ENCODE measurements at places on chromosomes 4 and X.

DNA sequence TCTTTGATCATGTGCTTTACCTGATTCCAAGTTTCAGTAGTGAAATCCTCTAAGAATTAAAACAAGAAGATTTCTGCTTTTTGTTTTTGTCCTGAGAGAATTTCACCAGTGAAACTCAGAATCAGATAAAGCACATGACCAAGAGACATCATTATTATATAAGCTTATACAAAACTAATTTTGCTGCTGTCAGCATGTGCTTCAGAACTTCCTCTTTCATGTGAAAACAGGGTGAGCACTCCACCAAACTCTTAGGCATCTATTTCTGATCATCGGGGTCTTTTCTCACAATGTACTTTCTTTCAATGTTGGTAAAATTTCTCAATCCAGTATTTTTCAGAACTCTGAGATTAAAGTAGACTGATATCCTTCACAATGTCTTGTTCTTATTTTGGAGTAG is 152.1 kb downstream of the SLC39A8 start:
- DNase-seq: no peak

DNA sequence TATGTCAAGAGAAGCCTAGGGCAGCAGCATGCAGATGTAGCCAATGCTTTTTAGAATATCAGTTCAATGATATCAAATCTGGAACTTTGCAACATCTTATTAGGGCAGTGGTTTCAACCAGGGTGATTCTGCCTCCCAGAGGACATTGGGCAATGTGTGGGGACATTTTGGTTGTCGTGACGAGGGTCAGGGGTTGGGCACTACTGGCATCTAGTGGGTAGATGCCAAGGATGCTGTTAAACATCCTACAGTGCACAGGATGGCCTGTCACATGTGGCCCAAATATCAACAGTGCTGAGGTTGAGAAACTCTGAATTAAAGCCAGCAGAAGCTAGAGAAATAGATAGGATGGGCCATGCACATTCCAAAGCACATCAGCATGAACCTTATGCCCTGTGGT is 152.3 kb downstream of the AMELX start:
- DNase-seq: no peak

- DNase-seq: no peak
Measured at GRCh38 chr4:77959566-77960338, 97.1 kb downstream of the MRPL1 start.

GRCh38 chr4:147496500-147496899 is 15.6 kb downstream of the EDNRA start:
- no peak for DNase-seq

DNA sequence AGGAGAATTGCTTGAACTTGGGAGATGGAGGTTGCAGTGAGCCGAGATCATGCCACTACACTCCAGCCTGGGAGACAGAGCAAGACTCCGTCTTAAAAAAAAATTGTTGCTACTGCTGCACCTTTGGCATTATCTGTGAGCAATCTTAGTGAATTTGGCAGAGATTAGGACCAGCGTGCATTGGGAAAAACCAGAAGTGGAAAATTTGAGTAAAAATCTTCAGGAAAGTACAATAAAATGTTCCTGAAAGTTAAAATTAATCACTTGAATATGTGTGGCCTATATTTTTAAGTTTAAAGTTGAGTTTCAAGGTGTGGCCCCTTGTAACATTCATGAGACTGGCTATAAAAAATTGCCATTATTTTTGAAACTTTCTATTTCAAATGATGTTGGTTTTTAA is 85.1 kb downstream of the SPRY1 start:
- DNase-seq: no peak

DNA sequence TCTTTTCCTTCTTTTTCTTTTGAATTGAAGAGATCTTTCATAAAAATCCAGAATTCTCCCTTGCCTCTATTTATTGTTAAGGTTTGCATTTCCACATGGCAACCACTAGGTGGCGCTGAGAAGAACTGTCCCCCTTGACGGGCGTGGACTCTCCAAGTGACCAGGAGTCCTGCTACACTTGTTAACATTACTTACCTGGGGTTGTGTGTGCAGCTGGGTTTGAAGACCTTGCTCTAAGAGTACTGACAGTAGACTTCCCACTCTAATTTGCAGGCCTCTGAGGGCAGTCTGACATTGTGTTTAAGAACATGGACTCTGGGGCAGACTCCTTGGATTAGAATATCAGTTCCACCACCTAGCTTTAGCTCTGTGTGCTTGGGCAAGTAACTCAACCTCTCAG is 52.8 kb downstream of the GPRIN3 start:
- DNase-seq: no peak

GRCh38 chrX:13055486-13055885 is 11.1 kb upstream of the FAM9C start:
- no peak for DNase-seq

DNA sequence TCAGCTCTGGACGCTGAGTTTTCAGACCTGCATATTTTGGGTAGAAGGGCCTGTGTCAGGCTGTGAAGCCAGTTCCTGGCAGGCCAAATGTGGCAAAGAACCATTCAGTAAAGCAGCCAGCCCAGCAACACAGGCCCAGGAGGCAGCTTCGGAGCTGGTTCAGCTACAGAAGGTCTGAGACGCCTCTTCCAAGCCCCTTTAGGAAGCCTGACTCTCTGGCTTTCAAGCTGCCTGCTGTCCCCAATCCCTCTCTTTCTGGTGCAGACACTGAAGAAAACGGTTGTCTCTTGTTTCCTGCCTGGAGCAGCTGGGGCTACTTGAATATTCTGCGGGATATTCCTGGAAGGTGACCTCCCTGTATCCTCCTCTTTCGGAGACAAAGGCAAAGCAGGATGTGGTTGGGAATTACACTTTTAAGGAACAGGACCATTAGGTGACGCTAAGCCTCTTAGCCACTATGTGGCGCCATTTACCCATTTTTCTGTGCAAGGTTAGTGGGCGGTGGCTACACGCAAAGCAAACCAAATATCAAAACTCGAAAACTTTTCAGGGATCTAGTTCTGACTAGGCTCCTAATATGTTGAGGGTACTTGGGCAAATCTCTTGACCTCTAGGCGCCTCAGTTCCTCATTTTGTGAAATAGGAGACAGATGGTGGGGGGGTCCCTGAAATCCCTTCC is 47.2 kb upstream of the LAS1L start:
- DNase-seq: no peak

GRCh38 chr4:187767158-187767557 is 228.4 kb upstream of the ZFP42 start:
- DNase-seq: no peak

GRCh38 chr4:19992471-19993093 is 259.1 kb upstream of the SLIT2 start:
- no peak for DNase-seq

GRCh38 chr4:120865985-120866384 is 56.5 kb downstream of the PRDM5 start:
- DNase-seq: no peak

DNA sequence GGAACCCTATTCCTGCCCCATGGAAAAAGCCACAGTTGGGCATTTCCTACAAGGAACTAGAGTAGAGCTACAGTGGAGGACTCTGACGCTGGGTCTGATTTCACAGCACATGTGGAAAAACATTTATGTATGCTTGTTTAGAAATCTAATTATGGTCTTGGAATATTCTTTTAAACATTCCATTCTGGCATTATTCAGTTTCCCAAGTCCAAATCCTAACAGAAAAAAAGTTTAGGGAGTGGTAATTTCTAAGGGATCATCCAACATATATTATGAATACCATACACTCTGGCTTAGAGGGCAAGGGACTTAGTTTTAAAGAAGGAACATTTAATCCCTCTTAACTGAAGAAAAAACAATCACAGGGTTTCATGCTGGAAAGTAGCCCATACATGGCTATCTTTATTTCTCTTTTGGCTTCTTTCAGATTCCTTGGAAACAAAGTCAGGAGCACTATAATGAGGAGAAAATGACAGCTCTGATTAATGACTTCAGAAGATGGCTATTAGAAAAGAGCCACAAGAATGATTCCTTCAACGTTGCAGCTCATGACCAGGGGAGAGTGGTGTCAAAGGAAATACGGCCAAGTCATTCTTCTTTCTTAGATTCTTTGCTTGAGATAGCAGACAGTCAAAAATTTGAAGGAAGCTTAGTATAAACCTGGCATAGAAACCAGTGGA is 56.1 kb downstream of the CNGA2 start:
- DNase-seq: no peak

DNA sequence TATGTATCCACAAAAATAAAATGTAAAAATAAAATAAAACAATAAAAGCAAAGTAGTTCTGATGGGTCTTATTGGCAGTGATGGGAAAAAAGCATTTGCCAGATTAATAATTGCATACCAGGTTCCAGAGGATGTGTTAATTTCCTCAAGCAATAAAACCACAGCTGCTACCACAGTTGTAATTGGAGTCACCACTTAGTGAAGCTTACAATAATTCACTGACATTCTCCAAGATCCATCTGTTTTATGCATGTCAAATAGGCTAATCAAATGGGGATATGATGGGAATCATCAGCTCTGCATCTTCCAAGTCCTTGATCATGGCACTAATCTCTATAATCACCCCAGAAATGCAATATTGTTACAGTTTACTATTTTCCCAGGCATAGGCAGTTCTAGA is 123.5 kb upstream of the EMCN start:
- no peak for DNase-seq

- peak; percentile 65 for DNase-seq
Measured at GRCh38 chr4:38387348-38387747, 276.7 kb upstream of the KLF3 start.

DNA sequence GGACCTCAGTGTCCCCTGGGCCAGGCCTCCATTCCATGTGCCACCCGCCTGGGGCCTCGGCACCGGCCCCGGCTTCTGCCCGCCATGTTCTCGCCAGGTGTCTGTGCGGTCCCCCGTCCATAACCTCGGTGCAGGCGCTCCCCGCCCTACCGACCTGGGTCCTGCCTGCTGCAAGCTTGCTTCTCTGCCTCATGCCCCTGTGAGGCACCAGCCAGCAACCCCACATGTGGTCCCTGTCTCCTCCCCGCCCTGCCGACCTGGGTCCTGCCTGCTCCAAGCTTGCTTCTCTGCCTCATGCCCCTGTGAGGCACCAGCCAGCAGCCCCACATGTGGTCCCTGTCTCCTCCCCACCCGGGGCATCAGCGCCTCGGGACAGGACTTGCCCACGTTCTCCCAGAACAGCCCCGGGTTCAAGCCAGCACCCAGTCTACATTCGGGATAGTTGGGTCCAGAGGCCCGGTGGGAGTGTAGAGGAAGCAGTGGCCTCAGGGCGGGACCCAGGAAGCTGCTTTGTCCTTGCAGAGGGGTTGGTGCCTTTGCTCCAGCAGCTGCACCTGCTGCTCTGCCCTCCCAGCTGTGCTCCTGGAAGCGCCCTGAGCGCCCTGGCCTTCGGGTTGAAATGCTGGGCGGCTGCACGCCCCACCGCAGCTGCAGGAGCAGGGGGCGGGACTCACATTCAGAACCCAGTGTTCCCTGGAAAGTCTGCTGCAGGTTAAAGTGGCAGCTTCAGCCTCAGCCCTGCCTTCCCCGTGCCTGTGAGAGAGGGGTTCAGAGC is 20.1 kb upstream of the UVSSA start:
- DNase-seq: no peak

- DNase-seq: no peak
Measured at GRCh38 chrX:68808686-68809357, 20.0 kb upstream of the EFNB1 start.

DNA sequence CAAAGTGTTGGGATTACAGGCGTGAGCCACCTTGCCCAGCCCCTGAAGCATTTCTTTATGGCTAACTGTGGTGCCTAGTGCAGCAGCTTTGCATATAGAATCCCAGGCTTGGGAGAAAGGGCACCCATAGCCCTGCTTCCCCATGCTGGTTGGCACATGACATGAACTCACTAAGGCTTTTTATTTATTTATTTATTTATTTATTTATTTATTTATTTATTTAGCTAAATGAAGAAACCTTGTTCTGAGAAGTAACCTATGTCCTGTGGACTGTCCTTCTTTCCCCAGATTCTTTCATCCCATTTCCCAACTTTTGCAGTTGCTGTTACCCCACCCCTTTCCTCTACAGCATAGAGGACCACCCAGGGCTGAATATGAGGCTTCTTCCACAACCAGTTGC is 1.9 kb upstream of the GJB1 start:
- DNase-seq: no peak

DNA sequence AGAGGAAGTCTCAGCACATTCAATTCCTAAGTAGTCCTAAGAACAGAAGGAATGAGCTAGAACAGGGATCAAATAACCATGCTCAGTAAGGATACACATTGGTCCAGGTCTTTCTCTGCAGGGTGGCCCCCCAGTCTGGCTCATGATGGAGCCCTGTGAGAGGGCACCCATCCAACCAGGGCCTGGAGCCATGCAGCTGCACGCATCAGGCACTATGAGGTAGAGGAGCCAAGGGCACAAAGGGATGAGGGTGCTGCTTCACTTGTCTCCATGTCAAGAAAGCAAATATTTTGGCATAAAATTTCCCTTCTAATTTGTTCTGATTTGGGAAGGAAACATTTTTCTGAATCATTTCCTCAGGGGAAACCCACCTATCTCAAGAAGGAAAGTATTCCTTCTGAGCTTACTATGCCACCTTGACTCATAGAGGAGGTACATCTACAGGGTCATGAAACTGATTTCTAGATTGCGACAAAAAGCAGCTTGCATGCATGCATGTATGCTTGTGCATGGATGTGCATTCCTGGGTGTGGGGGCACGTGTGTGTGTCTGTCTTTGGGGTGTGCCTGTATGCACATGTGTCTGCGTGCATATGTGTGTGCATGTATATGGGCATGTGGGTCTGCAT is 600.3 kb downstream of the MID1IP1 start:
- DNase-seq: no peak

GRCh38 chr4:90495936-90496335 is 368.7 kb downstream of the CCSER1 start:
- DNase-seq: no peak

GRCh38 chr4:148651991-148652390 is 209.8 kb upstream of the NR3C2 start:
- no peak for DNase-seq

GRCh38 chr4:90816754-90817153 is 689.6 kb downstream of the CCSER1 start:
- no peak for DNase-seq

DNA sequence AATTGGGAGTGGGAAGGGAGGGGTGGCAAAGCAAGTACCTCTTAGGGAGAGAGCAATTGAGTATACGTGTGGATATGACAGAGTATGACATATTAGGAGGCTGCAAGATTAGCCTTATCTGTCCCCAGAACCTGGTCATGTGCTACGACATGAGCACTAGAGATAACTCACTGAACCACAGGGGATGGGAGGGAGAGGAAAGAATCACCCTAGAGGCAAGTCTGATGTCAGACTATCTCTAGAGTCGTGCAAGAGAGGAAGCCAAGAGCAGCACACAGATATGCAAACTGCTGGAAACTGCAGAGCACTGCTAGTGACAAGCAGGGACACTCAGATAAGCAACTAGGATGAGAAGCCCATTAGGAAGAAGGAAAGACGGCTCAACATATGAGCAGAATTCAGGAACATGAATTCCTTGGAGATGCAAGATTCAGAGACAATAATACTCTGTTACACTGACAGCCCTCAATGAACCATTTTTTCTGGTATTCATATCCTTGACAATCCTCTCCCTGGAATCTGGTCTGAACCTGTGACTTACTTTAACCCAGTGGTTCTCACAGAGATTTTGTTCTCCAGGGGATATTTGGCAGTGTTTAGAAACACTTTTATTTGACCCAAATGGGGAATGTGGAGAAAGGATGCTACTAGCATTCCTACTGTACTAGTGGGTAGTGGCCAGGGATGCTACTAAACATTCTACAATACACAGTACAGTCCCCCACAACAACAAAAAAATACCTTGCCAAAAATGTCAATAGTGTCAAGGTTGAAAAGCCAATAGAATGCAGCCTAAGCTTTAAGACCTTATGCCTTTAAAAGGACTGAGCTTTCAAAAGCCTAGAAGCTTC is 84.0 kb upstream of the BMP2K start:
- DNase-seq: no peak
